ENCODE measurements at places on chromosomes 3 and 15.

- DNase-seq: no peak
Observed at GRCh38 chr3:115146032-115146417, 1.1 kb downstream of the ZBTB20 start.

- no peak for DNase-seq
Observed at GRCh38 chr3:60582288-60582687, 669.0 kb downstream of the FHIT start.

DNA sequence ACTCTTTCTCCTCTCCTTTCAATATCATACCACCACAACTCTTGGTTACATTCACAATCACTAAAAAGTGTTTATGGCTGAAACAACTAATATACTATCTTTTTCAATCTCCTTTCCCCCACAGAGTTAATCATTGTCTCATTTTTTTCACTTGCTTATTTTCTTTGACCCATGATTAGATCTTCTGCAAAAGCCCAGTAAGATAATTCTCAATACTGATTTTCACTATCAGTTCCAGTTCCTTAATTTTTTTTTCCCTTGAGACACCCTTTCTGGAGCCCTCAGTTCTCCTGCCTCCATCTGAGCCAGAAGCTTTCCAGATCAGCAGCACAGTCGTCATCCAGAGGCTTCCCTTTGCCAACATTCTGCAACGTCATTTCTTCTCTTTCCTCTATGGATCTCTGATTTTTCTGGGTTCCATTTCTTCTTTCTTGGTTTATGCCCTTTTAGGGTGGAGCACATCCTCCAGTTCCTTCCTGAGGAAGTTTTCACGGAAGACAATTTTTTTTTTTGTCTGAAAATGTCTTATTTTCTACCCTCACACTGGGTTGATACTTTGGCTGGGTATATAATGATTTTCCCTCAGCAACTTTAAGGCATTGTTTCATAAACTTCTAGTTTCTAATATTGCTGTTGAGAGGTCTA is 88.7 kb upstream of the C15orf39 start:
- DNase-seq: no peak

- DNase-seq: no peak
Observed at GRCh38 chr15:35834216-35834830, 288.4 kb upstream of the DPH6 start.

- no peak for DNase-seq
Observed at GRCh38 chr3:75115695-75116094, 501.2 kb upstream of the CNTN3 start.

DNA sequence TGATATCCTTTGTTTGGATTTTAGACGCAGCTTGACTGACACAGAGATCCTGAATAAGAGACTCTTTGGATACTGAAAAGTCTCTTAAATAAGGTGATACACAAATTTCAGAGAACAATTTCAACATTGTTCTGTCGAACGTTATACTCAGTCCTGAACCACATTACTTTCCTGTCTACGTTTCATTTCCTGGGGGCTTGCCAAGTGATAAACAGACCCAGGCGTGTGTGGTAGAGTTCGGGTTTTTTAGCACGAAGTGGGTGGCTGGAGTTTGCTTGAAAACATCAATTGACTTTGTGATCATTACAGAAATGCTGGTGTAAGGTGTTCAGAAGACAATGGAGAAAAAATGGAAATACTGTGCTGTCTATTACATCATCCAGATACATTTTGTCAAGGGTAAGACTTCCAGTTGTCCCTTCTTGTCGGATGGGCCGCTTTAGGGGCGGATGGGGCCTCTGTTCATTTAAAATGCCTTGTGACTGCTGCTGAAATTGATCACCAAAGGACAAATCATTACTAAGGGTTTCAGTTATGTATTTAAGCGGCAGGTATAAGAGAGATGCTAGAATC is at the start of gene CD96:
CD96 (plus strand) TSS at position 287 of the 573 bp plus-strand sequence; CDS start at position 339, 52 bp downstream.
- no peak for DNase-seq

GRCh38 chr3:87350367-87351199 is 74.2 kb upstream of the POU1F1 start:
- DNase-seq: no peak

DNA sequence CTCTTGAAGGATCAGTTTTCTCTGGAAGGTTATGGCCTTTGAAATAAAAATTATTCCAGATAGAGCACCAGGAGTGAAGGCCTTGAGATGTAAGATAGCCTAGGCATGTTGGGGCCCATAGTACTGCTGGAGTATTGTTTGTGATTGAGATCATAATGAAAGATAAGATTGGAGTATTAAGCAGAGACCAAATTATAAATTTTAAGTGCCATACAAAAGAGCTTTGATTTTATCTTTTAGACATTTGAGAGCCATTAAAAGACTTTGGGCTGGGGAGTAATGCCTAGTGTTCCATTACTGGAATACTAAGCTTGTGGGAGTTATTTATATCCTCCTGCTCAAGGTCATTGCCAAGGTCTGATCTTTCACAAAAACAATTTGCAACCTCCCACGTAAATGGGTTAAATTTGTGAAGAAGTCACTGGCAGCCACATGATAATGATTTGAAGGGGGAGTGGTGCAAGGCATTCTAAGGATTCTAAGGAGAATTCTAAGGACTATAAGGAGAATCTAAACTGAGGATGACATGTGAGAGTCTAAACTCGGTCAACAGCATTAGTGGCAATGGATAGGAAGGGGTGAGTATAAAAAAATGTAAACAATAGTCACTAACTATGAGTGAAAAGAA is 12.8 kb downstream of the ELL3 start:
- DNase-seq: no peak
